ENCODE measurements at places on chromosomes 11 and 22. TPM values are rescaled to one million over a fixed set of nuclear protein-coding genes. Genes with fewer than 3 reads are reported as not detected.

DNA sequence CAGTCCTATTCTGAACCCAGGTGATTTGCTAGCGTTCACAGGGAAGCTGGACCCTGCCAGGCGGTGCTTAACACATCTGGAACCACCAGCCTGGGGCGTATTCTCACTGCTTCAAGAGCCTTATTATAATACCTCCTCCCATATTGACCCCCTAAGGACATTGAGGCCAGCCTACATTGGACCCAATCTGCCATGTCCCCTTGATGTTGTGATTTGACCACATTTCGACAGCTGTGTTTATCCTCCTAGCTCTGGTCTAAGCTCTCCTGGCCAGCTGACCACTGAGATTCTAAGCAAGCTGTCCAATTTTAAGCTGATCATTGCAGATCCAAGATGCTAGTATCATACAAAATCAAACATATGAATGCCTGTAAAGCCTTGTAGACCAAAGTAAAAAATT is 148.1 kb upstream of the BLID start:
- no peak overlapping the region for H3K27ac ChIP-seq
- H3K4me3 ChIP-seq: no peak overlapping the region
- H3K36me3 ChIP-seq: no peaks in the 10 kb centered on the region
- DNase-seq: no peak

- DNase-seq: peak; percentile 69
- H3K27me3 ChIP-seq: peaks cover 4% of the 10 kb centered on the region
- peak overlapping the region; percentile 98 for H3K27ac ChIP-seq
These were observed 29.0 kb downstream of the TIMP3 start for GRCh38 chr22:32830473-32830872.

DNA sequence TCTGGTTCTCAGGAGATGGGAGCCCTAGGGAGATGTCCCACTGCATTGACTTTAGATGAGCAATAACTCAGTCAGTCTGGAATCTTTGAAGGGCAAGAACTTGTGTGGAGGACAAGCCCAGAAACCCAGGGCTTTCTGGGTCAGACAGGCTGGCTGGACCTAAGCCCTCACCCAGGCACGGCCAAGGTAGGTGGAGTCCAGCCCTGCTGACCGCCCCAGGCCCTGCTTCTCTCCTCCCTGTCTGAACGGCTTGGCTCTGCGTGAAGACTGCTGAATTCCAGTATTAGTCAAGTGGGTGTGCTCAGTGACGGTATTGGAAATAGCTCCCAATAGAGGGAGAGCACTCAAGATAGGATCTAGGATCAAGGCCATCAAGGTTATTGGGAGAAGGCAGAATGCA is 6.1 kb downstream of the CXCR5 start:
- no peaks in the 10 kb centered on the region for H3K4me1 ChIP-seq
- no peak overlapping the region for H3K27ac ChIP-seq
- H3K27me3 ChIP-seq: peaks cover 11% of the 10 kb centered on the region
- H3K36me3 ChIP-seq: no peaks in the 10 kb centered on the region
- no peak for DNase-seq

The TRIM3 gene
- 26.0 TPM for total RNA-seq

DNA sequence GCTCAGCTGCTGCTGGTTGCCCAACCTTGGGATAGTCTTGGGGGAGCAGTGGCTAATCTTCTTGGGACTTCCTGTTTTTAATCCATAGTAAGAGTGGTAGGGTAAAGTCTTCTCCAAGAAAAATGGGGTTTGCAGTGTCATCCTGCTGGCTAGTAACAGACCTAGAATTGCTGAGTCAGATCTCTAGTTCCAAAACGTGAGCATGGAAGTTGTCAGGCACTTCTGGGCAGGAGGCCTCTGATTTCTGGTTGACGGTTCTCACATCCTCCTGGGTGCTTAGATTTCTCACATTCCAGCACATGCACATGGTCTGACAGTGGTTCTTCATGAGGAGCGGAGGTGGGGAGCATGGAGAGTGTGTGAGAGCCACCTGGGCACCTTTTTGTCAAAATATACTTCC is 410.0 kb downstream of the OPCML start:
- H3K4me1 ChIP-seq: no peaks in the 10 kb centered on the region
- DNase-seq: no peak
- no peaks in the 10 kb centered on the region for H3K27me3 ChIP-seq
- no peak overlapping the region for H3K4me3 ChIP-seq
- no peak overlapping the region for H3K27ac ChIP-seq

DNA sequence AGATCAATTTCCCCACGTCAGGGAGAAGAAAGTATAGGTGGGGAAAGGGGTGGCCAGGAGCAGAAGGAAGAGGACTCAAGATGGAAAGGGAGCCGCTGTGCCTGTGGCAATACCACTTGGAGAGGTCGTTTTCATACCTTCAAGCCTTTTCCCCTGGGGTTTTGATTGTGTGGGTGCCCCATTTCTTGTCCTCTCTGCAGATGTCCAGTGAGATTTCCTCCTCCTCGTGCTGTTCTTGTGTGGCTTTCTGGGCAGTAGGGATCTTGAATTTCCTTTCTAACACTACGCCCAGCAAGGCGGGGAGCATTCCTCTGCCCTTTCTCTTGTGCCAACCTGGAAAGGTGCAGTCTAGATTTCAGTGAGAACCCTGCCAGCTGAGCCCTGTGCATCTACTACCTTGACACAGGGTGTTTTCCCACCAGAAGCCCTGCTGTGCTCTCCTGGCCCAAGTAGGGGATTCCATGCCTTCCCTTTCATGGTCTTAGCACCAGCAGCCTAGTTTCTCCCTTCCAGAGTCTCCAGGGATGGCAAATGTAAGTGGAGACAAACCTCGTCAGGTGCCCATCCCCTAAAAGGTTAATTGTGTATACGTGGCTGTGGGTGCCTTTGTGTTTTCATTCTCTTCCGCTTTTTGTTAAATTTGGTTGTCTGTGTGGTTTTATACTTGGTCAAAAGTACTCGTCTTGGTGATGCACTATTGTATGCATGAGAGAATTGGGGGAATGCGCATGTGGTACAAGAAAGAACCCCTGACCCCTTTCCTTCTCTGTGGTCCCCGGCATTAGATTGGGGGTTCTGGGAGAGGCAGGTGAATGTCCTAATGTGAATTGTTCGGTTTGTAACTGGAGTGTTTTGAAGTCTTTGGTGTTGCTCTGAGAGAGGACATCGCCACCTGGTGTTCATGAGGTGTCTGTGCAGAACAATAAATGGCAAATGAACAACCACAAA is 71.4 kb upstream of the MPEG1 start:
- H3K27ac ChIP-seq: no peak overlapping the region
- no peaks in the 10 kb centered on the region for H3K4me1 ChIP-seq
- H3K4me3 ChIP-seq: no peak overlapping the region

The CELSR1 gene
- total RNA-seq: 7.7 TPM

GRCh38 chr11:120689596-120690275 is 178.2 kb downstream of the GRIK4 start:
- no peak overlapping the region for H3K27ac ChIP-seq
- H3K4me3 ChIP-seq: no peak overlapping the region
- H3K27me3 ChIP-seq: peaks cover 7% of the 10 kb centered on the region
- no peaks in the 10 kb centered on the region for H3K36me3 ChIP-seq

All from endothelial cell (in vitro differentiated cells).